ENCODE measurements at places on chromosomes 16 and 17.

DNA sequence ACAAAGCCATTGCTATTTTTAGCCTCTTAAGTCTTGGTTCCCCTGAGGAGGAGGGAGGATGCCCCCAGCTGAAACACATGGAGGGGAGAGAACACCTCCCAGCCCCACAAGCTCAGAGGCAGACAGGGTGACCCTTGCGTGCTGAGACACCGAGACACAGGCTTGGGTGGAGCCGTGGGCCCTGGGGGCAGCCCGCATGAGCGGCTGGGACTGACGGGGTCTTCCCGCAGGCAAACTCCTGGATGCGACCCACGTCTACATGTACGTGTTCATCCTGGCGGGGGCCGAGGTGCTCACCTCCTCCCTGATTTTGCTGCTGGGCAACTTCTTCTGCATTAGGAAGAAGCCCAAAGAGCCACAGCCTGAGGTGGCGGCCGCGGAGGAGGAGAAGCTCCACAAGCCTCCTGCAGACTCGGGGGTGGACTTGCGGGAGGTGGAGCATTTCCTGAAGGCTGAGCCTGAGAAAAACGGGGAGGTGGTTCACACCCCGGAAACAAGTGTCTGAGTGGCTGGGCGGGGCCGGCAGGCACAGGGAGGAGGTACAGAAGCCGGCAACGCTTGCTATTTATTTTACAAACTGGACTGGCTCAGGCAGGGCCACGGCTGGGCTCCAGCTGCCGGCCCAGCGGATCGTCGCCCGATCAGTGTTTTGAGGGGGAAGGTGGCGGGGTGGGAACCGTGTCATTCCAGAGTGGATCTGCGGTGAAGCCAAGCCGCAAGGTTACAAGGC is 9.8 kb downstream of the SLC16A3 start:
- peak; percentile 52 for DNase-seq

DNA sequence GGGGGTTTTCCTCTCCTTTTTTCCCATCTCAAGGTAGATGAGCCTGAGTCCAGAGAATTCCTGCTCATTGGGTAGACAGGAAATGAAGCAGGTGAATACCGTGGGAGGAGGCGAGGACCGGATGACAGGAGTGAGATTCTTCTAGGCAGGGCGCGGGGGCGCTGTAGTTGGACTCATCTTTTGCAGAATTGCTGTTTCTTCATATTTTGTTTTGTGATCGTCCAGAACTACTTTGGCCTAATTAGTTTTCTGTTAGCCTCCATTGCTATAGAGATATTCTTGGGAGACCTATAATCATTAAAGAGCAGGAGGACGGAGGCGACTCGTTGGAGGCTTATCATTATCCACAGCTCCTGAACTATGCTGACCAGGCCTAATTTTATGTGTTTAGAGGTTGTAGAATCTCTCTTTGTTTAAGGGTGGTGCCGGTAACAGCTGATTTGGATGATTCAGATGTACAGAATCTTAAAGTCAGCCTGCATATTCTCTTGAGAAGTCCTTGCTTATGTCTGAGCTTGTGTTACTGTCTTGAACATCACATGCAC is 650 bp downstream of the ATP6V0A1 start:
- DNase-seq = peak; percentile 37

- DNase-seq = no peak
These were observed 187.0 kb downstream of the CCDC182 start for GRCh38 chr17:57557834-57558681.

DNA sequence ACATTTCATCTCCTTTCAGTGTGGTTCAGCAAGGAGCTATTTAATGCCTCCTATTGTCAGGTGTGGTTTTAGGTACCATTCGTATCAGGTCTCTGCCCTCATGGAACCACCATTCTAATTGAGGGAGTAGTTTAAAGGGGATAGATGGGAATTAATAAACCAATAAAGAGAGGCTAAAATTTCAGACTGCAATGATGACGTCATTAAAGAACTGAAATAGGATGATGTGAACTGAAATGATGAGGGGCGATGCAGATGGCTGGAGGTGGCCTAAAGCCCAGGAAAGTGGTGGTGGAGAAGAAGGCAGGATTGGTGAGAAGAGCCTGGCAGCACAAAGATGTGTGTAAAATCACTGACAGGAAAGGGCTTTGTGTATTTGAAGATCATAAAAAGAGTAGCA is 148.9 kb upstream of the RBFOX1 start:
- DNase-seq = no peak

DNA sequence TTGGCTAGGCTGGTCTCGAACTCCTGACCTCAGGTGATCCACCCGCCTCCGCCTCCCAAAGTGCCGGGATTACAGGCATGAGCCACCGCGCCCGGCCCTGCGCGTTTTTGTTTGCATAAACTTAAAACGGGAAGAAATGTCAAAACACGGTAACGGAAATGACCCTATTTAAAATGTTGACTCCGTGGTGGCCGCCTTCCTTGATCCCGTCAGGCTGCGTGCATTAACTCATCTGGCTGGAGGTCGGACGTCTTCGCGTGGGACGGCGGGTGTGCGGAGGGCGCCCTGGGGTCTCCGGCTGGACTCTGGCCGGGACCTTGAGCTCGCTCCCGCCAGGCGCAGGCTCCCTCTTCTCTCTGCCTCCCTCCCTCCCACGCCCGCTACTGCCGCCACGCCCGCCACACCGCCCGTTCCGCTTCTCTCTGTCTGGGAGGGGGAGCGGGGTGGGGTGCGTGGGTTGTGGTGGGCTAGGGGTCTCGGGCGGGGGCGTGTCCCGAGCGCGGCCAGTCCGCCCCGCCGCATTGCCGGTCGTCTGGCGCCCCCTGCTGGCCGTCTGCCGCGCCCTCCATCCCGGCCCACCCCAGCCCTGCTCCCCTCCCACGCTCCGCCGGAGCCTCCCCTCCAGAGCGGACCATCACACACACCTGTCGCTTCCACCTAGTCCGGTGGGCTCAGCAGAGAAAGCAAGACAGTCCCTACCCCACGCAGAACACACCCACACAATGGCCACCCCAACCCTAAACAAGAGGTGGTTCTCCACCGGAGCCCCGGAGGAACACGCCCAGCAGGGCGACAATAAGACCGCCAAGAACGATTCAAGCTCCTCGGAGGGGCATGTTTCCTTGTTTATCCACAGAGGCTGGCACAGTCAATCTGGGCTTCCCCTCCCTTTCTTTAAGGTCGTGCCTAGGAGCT is 1.2 kb upstream of the CCDC42 start:
- peak; percentile 15 for DNase-seq

DNA sequence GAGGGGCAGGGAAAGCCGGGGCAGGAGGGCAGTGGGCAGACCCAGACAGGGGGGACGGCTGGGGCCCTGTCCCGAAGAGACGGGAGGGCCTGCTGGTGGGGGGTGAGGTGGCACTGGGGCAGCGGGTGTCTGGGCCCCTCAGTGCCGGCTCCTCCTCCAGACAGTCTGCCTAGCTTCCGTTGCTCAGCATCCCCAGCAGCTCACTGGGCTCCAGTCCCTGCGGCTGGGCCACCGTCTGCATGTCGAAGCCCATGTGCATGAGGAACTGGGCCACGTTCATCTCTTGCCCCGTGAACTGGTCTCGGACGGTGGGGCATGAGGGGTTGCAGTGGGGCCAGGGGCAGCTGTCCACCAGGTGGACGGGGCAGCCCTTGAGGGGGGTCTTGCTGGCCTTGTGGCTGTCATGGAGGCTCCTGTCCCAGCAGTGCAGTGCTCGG is 5.8 kb upstream of the MYADML2 start:
- DNase-seq = no peak

DNA sequence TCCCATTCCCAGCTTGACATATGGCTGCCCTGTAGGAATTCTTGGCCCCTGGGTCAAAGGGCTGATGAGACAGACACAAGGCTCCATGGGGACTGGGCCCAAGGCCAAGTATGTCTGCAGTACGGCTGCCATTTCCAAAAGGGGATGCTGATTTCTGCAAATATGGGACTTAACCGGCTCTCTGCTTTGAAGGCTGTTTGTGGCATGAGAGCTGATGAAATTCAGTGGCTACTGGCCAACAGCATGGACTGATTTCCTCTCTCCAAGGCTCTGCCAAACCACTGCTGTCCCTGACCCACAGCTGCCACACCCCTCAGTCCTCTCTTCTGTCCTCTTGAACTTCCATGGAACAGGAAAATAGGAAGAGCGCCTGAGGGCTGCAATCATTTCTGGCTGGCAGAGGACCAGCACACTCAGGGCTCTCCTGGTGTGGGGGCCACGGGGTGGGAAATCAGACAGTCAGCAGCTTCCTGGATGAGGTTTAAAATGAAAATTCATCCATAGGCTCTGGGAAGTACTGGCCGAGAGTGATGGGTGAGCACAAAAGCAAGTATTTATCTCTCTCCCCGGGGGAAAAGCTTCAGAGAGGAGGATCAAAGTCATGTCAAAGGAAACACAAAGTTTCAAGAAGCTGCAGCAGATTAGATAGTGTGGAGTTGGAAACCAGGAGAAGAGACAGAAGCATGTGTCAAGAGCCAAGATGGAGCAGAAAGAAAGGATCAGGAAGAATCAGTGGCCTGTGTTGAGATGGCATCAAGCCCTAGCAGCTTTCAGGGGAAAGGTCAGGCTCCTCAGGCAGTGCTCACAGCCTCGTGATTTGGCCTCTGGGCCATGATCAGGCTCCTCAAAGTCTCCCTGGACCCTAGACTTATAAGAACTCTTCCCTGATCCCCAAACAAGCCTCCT is 64.1 kb upstream of the SREBF1 start:
- no peak for DNase-seq

- no peak for DNase-seq
These were observed 83.7 kb downstream of the ITFG1 start for GRCh38 chr16:47377154-47377553.

- DNase-seq = no peak
These were observed 201.4 kb upstream of the CHMP6 start for GRCh38 chr17:80790021-80790765.

DNA sequence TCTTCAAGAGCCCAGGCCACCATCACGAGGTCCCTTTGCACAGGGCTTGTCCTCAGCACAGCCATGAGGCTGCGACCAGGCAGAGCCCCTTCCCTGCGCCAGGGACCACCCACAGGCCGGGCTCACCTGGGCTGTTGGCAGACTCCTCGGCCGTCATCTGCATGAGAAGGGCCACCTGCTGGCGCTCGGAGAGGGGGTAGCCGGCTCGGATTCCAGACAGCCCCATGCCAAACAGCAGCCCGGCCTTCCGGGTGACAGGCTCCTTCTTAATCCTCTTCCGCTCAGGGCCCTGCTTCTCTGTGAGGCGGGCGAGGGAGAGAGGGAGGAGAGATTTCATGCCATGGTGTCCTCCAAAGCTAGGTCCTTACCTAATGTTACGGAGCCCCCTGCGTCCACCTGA is 73.4 kb downstream of the ZNF778 start:
- no peak for DNase-seq

DNA sequence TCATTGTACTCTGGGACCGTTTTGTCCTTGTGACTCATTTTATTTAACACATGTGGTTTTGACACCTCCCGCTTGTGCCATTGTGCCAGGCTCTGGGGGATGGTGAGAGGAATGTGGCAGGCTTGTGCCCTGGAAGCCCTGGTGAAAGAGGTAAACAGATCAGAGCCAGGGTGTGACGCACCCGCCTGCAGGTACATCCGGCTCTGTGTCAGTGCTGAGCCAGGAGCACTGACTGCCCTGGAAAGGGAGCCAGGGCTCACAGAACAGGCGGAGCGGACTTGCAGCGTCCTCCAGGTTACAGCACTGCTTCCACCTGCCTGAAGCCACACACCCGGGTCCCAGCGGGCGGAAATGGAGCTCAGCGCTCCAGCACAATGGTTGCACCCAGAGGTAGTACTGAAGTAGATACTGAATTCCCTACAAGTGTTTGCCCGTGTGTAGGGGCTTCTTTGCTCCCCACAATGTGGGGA is 30.6 kb downstream of the CDRT15 start:
- peak; percentile 4 for DNase-seq

DNA sequence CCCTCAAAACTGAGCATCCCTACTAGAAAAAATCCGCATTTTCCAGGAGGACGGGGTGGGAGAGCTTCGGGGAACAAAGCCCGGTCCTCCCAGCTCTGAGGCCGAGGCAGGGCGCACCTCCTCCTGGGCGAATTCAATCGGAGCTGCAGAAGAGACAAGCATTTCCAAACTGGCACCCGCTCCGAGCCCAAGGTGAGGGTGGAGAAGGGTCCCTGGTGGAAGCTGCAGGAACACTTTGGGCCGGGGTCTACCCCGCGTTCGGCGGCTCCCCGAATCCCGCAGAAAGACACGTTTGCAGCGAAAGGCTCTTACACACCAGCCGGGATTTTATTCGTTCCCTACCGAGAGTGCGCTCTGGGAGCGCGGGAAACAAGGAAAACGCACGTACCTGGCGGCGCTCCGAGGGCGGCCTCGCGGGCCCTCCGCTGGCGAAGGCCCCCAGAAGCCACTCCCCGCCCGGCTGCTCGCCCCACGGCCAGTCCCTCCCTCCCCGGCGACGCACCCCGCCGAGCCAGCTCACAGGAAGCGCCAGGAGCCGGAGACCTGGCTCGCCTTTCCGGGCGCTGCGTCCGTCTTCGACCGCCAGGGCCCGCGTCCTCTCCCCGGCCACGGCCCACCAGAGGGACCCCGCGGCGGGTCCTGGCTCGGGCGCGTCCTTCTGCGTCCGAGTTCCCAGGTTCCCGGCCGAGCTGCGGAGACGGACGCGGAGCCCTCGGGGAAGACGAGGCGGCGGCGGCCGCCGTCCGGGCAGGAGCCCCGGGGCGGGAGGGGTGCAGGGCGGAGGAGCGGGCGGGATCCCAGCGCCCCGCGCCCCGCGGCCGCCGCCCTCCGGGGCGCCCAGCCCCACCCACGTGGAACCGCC is 49.8 kb upstream of the BAHCC1 start:
- peak; percentile 53 for DNase-seq

DNA sequence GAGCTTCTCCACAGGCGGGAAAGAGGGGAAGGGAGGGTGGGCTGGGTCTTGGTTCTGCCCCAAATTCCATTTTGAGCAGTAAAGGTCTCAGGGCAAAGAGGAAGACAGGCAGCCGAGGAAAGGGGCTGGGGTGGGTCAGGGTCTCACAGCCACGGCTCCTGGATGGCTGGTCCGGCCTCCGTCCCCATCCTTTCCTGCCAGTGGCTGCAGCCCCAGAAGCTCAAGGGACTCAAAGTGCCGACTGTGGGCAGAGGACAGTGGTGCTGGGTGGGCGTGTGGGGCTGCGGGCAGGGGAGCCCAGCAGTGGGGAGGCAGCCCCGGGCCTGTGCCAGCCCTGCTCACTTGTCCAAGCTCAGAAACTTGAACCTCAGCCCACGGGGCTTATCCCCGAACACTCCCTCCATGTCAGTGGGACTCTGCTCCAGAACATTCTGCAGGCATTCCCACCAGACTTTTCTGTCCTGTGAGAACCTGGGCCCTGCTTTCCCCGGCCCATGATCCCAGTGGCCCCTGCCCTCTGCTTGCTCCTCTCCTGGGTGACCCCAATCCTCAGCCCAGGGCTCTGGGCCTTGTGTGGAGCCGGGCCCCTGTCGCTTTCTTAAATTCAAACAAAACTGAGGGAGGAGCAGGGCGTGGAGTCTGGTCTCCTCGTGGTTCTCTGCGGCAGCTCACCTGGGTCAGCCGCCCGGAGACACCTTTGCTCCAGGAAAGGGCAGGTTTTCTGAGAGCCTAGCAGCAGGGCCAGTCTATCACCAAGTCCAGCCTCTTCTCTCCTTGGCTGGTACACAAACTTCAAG is 117.8 kb upstream of the METRNL start:
- no peak for DNase-seq
